ENCODE measurements at places on chromosomes 13 and 19.

GRCh38 chr19:2722541-2723344 is 1.6 kb upstream of the DIRAS1 start:
- DNase-seq: peak; percentile 77

- no peak for DNase-seq
Measured at GRCh38 chr13:45949161-45949560, 97.6 kb upstream of the SIAH3 start.

GRCh38 chr13:87999240-87999700 is 328.1 kb downstream of the SLITRK5 start:
- DNase-seq: peak; percentile 96

- DNase-seq: peak; percentile 31
Measured at GRCh38 chr13:114131583-114132418, 622 bp downstream of the RASA3 start.

- DNase-seq: peak; percentile 85
Measured at GRCh38 chr13:20387441-20387971, 138.2 kb downstream of the CRYL1 start.

GRCh38 chr19:3073931-3074595 is 11.8 kb upstream of the TLE5 start:
- no peak for DNase-seq
